Naive thymus-derived CD8-positive, alpha-beta T cell (primary cell): ENCODE measurements at places on chromosomes 2 and 18.

GRCh38 chr2:11320698-11321492 is 23.5 kb downstream of the ROCK2 start:
- peaks cover 11% of the 10 kb centered on the region for H3K4me1 ChIP-seq
- H3K27ac ChIP-seq, result no peak overlapping the region
- DNase-seq, result no peak
- H3K4me3 ChIP-seq, result no peak overlapping the region

DNA sequence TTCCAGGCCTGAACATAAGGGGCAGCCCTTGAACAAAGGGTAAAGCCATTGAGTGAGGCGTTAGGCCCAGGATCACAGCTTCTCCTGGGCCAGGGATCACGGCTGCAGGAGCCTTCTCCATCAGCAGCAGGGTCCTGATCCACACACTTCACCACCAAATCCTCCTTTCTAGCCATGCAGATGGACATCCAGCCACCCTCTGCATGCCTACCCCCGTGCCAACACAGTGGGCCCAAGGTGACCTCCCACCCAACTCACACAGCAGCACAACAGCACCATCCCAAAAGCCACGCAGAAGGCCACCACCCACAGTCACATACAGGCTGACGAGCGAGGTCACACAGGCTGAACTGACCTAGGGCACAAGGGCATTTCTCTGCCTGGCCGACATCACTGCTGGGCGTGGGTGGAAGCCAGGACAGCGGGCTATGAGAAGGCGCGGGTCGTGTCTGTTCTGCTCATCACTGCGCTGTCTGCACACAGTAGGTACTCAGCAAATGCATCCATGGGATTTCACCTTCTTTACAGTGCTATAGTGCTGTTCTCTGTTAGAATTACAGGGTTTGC is 31.2 kb downstream of the TFCP2L1 start:
- peaks cover 2% of the 10 kb centered on the region for H3K36me3 ChIP-seq
- peaks cover 25% of the 10 kb centered on the region for H3K27me3 ChIP-seq
- H3K27ac ChIP-seq, result no peak overlapping the region
- H3K4me3 ChIP-seq, result no peak overlapping the region
- H3K4me1 ChIP-seq, result no peaks in the 10 kb centered on the region

GRCh38 chr2:54040250-54040649 is 69.5 kb upstream of the PSME4 start:
- no peaks in the 10 kb centered on the region for H3K27me3 ChIP-seq
- peaks cover 8% of the 10 kb centered on the region for H3K36me3 ChIP-seq
- no peak overlapping the region for H3K4me3 ChIP-seq
- no peak for DNase-seq
- peaks cover 2% of the 10 kb centered on the region for H3K4me1 ChIP-seq

DNA sequence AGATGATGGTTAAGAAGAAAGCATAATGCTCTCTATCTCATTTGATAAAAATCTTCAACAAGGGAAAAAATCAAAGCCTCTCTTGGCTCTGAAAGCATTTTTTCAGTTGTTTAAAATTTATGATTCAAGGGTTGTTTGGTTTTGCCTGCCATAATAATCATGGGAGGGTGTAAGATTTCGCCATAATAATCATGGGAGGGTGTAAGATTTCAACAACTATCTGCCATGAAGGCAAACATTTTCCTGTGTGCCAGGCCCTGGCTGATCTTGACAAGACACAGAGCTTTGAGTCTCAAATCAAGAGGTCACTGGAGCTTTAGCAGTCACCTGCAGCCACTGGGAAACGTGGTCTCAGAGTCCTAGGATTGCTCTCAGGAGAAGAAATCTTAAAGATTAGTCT is 175.1 kb upstream of the PIEZO2 start:
- H3K36me3 ChIP-seq, result no peaks in the 10 kb centered on the region
- H3K27me3 ChIP-seq, result no peaks in the 10 kb centered on the region
- H3K4me3 ChIP-seq, result no peak overlapping the region
- H3K27ac ChIP-seq, result no peak overlapping the region
- no peaks in the 10 kb centered on the region for H3K4me1 ChIP-seq

DNA sequence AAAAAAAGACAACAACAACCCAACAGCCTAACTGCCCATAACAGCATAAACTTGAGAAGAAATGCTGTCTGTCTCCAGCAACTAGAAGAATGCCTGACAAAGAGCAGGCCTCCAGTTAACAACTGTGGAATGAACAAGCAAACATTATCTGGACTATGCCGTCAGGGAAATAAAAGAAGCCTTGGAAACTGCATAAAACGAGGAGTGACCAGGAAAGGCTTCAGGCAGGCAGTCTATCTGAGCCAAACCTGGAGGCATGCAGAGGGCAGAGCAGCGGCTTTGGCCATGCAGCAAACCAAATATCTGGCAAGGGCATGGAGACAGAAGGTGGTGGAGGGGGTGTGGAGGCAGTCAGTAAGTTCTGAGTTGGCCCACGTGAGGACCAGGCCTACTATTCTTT is 11.1 kb downstream of the HES6 start:
- H3K27me3 ChIP-seq, result no peaks in the 10 kb centered on the region
- no peak for DNase-seq
- peak overlapping the region; percentile 39 for H3K4me3 ChIP-seq
- peaks cover 3% of the 10 kb centered on the region for H3K36me3 ChIP-seq
- no peak overlapping the region for H3K27ac ChIP-seq

GRCh38 chr2:239330836-239331235 is 70.0 kb downstream of the HDAC4 start:
- no peaks in the 10 kb centered on the region for H3K27me3 ChIP-seq
- no peaks in the 10 kb centered on the region for H3K36me3 ChIP-seq
- peak overlapping the region; percentile 71 for H3K4me3 ChIP-seq
- no peak for DNase-seq
- H3K4me1 ChIP-seq, result peaks cover 52% of the 10 kb centered on the region

- H3K4me3 ChIP-seq, result peak overlapping the region; percentile 86
- H3K4me1 ChIP-seq, result peaks cover 31% of the 10 kb centered on the region
- DNase-seq, result no peak
- H3K27ac ChIP-seq, result no peak overlapping the region
- no peaks in the 10 kb centered on the region for H3K36me3 ChIP-seq
- peaks cover 43% of the 10 kb centered on the region for H3K27me3 ChIP-seq
These were observed 230.7 kb downstream of the HAUS1 start for GRCh38 chr18:46334868-46335281.

DNA sequence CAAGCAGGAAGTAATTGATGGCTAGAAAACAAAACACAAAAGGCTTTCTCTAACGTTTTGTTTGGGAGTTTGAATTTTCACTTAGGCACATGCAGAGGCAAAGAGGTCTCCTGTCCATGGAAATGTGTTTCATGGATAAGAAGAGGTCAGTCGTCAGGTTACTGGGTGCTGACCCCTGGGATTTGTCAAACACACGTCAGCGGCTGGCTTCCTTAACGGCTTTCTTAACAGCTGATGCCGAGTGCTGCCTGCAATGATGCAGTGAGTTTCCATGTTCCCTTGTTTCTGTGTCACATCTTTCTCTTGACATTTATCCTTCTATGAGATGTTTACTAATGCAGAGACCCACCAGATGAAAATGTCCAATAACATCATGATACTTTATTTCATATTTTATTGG is 31.7 kb downstream of the GPR39 start:
- no peak overlapping the region for H3K4me3 ChIP-seq
- H3K27ac ChIP-seq, result no peak overlapping the region
- H3K27me3 ChIP-seq, result no peaks in the 10 kb centered on the region

DNA sequence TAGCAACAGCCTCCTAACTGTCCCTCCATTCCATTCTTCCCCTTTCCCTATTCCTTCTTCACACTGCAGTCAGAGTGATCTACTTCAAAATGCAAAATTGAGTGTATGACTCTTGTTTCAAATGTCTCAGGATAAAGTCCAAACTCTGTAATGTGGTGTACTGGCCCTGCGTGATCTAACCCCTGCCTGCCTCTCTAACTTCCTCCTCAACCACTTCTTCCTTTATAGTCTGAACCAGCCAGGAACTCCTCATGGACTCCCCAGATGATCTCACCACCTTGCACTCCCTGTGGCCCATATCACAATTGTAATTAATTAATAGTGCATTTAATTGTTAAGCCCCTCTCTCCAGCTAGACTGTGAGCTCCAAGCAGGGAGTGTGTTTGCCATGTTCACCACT is 3.1 kb upstream of the B3GNT2 start:
- H3K4me3 ChIP-seq, result no peak overlapping the region
- H3K27me3 ChIP-seq, result no peaks in the 10 kb centered on the region
- peaks cover 13% of the 10 kb centered on the region for H3K4me1 ChIP-seq
- no peak for DNase-seq
- H3K27ac ChIP-seq, result no peak overlapping the region

DNA sequence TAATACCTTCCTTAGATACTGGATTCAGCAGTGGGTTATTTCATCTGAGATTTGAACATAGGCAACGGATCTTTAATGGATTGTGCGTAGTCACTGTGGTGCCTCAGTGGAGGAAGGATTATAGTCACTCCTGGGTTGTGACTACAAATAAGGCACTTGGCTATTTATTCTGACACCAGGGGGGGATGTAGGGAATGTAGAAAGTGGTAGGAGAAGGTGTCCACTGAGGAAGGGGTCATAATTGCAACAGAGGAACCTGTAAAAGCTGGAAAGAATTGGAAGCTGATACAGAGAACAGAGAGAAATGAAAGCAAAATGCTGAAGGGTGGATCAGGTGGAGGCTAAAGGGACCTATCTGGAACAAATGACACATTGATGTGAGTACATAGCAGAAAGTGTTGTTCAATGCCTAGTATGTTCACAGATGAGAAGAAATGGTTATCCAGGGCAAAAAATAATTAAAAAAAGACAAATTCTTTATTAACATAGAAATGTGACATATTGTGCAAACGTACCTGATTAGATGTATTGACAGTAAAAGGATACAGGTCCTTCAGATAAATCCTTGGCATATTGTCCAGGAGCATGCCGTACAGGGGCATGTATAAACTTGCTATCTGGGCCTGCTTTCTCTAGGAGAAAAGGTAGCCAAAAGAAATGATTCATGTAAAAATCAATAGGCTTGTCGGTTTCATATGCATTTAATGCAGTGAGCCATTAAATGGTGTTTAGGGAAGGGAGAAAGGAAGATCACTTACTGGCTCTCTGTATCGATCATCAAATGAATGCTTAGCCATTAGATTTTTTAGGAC is 91.2 kb upstream of the CCDC195 start:
- H3K27ac ChIP-seq, result peak overlapping the region; percentile 48
- H3K4me1 ChIP-seq, result peaks cover 8% of the 10 kb centered on the region
- no peak overlapping the region for H3K4me3 ChIP-seq
- no peak for DNase-seq

DNA sequence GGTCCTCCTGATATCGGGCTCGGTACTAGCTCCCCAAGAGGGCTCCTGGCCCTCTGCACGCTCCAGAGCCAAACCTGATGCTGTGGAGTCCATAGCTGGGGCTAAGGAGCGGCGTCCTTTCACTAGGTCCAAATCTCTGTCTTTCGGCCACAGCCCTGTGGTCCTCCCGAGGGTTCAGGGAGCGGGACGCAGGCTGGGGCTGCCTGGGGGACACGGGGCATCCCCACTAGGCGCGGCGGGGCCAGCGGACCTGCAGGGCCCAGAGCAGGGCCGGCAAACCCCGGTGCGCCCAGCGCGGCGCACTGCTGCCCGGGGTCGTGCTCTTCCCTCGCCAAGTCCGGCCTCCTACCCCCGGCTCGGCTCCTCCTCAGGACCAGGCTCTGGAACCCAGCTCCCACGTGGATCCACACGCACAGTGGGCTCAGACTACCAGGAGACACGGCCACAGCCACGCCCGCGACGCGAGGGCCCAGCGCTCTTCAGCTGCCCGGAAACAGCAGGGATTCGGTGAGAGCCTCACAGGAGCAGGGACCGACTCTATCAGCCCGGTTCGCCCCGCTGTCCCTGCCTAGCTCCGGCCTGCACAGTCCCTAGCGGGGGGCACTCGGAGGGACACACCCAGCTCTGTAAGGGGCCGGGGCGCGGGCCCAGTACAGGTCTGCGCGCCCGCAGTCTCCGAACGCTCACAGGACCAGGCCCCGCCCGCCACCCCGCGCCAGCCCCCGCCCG is 593 bp downstream of the ZNF514 start:
- H3K4me1 ChIP-seq, result peaks cover 3% of the 10 kb centered on the region
- no peak for DNase-seq
- H3K4me3 ChIP-seq, result peak overlapping the region; percentile 79
- H3K27ac ChIP-seq, result peak overlapping the region; percentile 69

DNA sequence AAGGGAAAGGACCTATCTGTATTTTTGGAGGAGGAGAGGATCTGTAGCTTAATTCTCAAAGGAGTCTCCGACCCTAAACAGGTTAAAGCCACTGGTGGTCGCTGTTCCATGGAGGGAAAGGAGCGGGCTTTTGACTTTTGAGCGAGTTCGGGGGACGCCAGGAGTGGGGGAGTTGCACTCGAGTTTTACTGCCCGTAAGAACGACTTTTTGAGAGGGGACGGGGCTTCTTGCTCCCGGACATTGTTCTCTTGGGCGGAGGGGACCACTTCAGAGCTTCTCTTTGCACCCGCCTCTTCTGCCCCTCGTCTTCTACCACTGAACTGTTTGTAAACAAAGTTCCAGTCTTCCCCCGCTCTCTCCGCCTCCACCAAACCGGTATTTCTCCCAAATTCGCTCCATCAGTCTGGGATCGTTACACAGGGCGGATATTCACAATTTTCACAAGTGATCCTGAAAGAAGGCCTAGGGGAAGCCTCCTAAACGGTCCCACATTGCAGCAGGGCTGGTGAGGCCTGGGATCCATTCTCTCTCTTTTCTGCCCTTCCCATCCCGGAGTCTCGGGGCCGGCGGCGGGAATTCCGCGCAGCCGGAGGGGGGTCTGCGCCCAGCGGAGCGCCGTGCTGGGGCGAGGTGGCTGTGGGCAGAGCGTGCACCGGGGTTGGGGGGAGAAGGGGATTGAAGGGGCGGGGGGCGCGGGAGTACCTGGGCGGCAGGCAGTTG is 6.6 kb downstream of the DLX2 start:
- no peak for DNase-seq
- H3K36me3 ChIP-seq, result no peaks in the 10 kb centered on the region
- H3K27me3 ChIP-seq, result peaks cover 58% of the 10 kb centered on the region
- no peak overlapping the region for H3K27ac ChIP-seq
- H3K4me3 ChIP-seq, result peak overlapping the region; percentile 91
- peaks cover 19% of the 10 kb centered on the region for H3K4me1 ChIP-seq

DNA sequence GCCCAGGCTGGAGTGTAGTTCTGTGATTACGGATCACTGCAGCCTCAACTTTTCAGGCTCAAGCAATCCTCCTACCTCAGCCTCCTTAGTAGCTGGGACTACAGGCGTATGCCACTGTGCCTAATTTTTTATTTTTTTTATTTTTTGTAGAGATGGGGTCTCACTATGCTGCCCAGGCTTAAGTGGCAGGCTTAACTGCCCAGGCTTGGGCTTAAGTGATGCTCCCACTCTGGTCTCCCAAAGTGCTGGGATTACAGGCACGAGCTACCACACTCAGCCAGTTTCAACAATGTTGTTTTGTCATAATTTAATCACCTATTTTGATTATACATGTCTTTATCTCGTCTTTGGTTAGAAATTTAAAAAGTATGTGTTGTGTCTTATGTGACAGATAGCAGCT is 18.2 kb downstream of the UGGT1 start:
- peaks cover 16% of the 10 kb centered on the region for H3K36me3 ChIP-seq
- no peak for DNase-seq
- H3K27me3 ChIP-seq, result no peaks in the 10 kb centered on the region
- no peak overlapping the region for H3K4me3 ChIP-seq

- H3K27me3 ChIP-seq, result no peaks in the 10 kb centered on the region
- H3K4me1 ChIP-seq, result no peaks in the 10 kb centered on the region
- no peak for DNase-seq
- H3K27ac ChIP-seq, result no peak overlapping the region
- H3K36me3 ChIP-seq, result no peaks in the 10 kb centered on the region
These were observed 444.0 kb upstream of the LRRTM1 start for GRCh38 chr2:80748592-80748991.

- no peak for DNase-seq
- no peaks in the 10 kb centered on the region for H3K36me3 ChIP-seq
- peaks cover 15% of the 10 kb centered on the region for H3K4me1 ChIP-seq
- no peak overlapping the region for H3K27ac ChIP-seq
- H3K4me3 ChIP-seq, result no peak overlapping the region
These were observed 29.8 kb downstream of the ARMC9 start for GRCh38 chr2:231228223-231228622.
